ENCODE measurements at places on chromosomes 16 and 17.

GRCh38 chr16:50071075-50071671 lies 5.4 kb downstream of the HEATR3 start:
- no peak for DNase-seq

DNA sequence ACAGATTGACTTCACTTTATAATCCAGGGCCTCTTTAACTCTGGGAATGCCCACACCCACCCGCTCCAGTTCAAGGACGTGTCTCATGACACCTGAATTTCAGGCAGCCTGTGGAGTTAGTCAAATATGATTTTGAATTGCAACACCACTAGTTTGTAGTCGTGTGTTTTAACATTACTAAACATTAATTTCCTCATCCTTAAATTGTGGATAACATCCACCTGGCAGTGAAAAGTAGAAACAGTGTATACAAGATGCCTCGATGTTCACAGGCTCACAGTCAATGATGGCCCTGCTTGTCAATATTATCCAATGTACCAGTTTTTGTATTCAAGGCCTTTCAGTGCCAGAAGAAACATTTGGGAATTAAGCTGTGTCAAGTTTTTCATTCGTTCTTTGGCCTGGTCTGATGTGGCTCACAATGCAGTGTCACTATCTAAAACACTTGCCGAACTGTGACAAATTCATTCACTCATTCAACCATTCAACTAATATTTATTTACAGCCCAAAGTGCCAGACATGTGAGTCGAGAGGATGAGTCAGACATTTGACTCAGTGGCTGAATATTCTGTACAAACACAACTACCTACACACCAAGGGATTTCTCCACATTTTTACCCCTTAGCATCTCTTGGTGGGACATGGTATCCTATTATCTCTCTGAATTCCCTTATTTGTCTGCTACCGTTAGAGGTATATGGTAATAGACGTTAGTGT lies 1.4 kb downstream of the MEIOB start:
- DNase-seq: no peak

- peak; percentile 90 for DNase-seq
These were observed 68.2 kb downstream of the MYO18A start for GRCh38 chr17:29111816-29112499.

DNA sequence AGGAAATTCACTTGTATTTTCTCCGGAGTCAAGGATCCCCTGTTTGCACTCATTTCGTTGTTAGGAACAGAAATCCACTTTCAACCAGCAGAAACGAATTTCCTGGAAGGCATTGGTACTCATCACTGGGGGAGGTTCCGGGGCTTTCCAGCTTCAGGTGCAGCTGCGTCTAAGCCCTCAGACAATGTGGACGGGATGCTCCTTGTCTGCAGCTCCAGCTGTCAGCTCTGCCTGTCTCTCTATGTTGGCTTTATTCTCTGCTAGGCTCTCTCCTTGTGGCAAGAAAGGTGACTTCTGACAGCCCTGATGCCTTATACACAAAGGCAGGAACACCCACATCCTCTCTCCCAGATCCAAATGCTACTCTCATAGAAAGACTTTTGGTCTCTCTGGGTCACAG lies 183.9 kb upstream of the HSBP1 start:
- DNase-seq: peak; percentile 18

DNA sequence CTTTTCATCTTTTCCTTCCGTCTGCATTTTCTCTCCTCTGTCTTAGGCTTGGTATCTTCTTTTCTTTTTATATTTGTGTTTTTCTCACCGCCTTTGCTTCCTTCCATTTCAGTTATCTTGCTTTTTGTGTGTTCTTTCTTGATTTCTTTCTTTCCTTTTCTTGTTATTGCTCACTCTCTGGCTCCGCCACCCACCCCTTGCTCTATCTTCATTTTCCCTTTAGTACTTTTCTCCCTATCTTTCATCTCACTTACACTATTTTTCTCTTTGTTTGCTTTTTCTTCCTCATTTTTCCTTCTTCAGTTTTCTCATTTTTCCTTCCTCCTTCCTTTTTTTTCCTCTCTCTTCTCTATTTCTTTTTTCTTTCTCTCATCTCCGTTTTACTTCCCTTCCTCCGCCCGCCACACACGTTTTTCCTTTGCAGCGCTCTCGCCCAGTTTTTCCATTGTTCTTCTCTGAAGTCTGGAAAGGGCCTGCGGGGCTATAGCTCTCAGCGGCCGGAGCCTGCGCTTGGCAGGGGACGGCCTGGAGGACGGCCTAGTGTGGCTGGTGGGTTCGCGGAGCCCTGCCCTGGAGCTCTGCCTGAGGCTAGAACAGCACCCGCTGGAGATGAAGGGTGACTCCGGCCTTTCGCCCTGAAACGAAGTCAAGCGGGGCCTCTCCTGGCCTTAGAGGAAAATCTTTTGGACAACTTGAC lies 5.2 kb upstream of the HOXB13 start:
- no peak for DNase-seq

DNA sequence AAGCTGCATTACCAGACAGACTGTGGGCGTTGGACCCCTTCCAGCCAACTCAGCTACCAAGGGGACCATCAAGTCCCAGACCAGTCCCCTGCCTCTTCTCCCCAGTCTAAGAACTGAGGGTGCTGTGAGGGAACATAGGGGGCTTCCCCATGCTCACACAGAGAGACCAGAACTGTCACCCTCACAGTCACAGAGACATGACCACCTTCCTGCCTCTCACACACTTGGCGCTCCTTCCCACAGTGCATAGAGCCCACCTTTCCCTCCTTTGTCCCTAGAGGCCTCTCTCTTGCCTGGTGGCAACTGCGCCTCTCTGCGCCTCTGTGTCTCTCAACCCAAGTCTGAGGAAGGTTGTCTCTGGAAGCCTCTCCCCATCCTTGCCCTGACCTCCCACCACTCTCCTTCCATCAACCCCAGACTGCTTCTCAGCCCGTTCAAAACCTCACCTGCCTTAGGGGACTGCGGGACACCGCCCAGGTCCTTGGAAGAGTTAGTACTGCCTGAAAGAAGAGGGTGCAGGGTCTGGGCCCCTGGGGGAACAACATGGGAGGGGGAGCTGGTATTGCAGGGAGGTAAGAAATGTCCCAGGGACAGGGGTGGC lies 6.1 kb upstream of the LHX1 start:
- peak; percentile 31 for DNase-seq

GRCh38 chr16:81142864-81143263 lies 46.7 kb upstream of the GCSH start:
- DNase-seq: no peak

- no peak for DNase-seq
These were observed 1.7 kb upstream of the HSD11B2 start for GRCh38 chr16:67429053-67429798.

DNA sequence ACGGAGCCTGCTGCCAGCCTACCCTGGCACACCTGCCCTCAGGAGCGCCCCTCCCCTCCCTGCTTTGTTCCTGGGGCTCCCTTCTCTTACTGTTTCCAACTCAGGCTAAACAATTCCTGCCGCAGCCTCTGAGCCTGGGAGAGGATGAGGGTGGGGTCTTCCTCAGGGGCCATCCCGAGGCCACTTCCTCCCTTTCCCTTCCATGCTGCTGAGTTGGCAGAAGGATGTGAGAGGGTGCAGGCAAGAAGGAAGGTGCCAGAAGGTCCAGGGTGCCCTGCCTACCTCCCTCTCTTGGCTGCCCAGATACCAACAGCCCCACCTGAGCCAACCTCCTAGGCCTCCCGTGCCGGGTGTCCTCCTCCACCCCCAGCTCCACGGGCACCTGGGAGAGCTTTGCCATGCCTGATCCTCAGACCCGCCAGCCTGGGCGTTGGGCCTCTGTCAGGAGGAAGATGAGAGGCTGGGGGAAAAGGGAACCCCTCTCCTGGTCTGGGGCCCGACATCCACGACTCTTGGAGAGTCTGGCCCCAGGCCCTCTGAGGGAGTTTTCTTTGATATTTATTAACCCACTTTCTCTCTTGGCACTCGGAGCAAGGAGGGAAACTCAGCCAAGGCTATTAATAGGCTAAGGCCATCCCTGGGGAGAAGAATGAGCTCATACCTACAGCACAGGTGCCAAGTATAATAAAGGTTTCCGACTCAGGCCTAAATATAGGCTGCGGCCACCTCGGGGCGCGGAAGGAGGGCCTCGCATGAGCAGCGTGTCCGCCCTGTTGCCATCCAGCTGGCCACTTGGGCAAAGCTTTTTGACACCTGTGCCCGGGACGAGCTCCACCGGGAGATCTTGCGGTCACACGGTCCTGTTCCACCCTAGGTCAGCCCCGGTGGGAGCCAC lies 232.0 kb downstream of the ENGASE start:
- DNase-seq: no peak

DNA sequence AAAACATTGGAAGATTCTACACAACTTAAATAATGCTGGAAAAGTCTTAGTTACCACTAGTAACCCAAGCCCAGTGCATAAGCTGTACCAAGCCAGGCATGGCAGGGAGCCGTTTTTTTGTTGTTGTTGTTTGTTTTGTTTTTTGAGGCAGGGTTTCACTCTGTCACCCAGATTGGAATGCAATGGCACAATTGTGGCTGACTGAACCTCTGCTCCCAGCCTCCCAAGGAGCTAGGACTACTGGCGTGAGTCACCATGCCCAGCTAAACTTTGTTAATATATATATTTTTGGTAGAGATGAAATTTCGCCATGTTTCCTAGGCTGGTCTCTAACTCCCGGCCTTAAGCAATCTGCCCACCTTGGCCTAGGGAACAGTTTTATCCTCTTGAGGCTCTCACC lies 564 bp upstream of the TMIGD1 start:
- DNase-seq: no peak

GRCh38 chr17:17042851-17043460 lies 699 bp downstream of the MPRIP start:
- peak; percentile 75 for DNase-seq

GRCh38 chr17:21292867-21293830 lies 8.6 kb downstream of the MAP2K3 start:
- no peak for DNase-seq

- DNase-seq: no peak
These were observed 9.3 kb upstream of the RNF135 start for GRCh38 chr17:30961209-30962188.

DNA sequence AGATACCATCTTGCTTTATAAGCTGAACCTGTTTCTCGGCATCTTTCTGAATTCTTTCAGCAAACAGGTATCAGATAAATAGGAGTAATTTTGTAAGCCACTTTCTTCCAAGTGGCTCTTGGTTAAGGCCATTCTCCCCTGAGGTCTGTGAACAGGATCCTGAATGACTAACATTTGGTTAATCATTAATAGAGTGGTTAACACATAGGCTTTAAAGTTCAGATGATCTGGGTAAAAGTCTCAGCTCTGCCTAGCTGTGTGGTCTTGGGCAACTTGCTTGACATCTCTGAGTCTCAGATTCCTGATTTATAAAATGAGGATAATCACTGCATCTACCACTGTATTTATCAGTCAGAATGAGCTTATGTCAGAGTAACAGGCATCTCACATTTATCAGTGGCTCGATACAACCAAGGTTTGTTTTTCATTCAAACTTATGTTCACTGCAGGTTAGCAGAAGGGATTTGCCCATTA lies 44.4 kb upstream of the ANKFN1 start:
- DNase-seq: no peak

GRCh38 chr16:85891776-85892166 lies 7.2 kb upstream of the IRF8 start:
- DNase-seq: no peak
